Esophagus (tissue), 2 donors: ENCODE measurements at places on chromosomes 11 and 22. TPM values are rescaled to one million over a fixed set of nuclear protein-coding genes. Genes with fewer than 3 reads are reported as not detected.

Gene CCDC15
- 0.87 TPM for polyA plus RNA-seq

Gene MS4A3
- not detected for polyA plus RNA-seq

Gene MYOD1
- polyA plus RNA-seq, result not detected

Gene THAP7
- 21.0 TPM for polyA plus RNA-seq

Gene CHADL
- 5.9 TPM for polyA plus RNA-seq

Gene PARVA
- polyA plus RNA-seq, result 8.2 TPM

Gene OR52W1
- polyA plus RNA-seq, result not detected

Gene SNX32
- 0.47 TPM for polyA plus RNA-seq

Gene TMEM86A
- polyA plus RNA-seq, result 0.78 TPM

Gene OSBP2
- polyA plus RNA-seq, result 2.5 TPM

Gene OPCML
- 0.05 TPM for polyA plus RNA-seq

Gene OMP
- polyA plus RNA-seq, result 0.33 TPM

Gene OR4D6
- not detected for polyA plus RNA-seq

Gene PLAAT3
- 8.9 TPM for polyA plus RNA-seq

Gene OR52I2
- polyA plus RNA-seq, result not detected

Gene SPI1
- 6.8 TPM for polyA plus RNA-seq

Gene TRIM48
- not detected for polyA plus RNA-seq

Gene CRYBA4
- not detected for polyA plus RNA-seq

Gene KLHL35
- 0.39 TPM for polyA plus RNA-seq

Gene RAB39A
- polyA plus RNA-seq, result 0.04 TPM

Gene C11orf87
- not detected for polyA plus RNA-seq

Gene DBX1
- polyA plus RNA-seq, result not detected

Gene XNDC1N
- 1.9 TPM for polyA plus RNA-seq

Gene NLRP6
- 0.06 TPM for polyA plus RNA-seq

Gene MMP8
- polyA plus RNA-seq, result 0.01 TPM

Gene CSNK2A3
- polyA plus RNA-seq, result 0.54 TPM

Gene OR52A1
- polyA plus RNA-seq, result not detected

Gene APIP
- 12.5 TPM for polyA plus RNA-seq

Gene GPHA2
- polyA plus RNA-seq, result not detected

Gene PLEKHA7
- polyA plus RNA-seq, result 41.4 TPM

Gene TMEM258
- polyA plus RNA-seq, result 142 TPM

Gene ARAP1
- polyA plus RNA-seq, result 45.3 TPM

Gene SMIM38
- 0.11 TPM for polyA plus RNA-seq

Gene RGL4
- 0.40 TPM for polyA plus RNA-seq

Gene FAM111B
- 5.3 TPM for polyA plus RNA-seq

Gene HSPB2
- 1.8 TPM for polyA plus RNA-seq

Gene RFPL2
- polyA plus RNA-seq, result not detected

Gene DNAJB13
- polyA plus RNA-seq, result not detected

Gene MPEG1
- 0.61 TPM for polyA plus RNA-seq

Gene PRG3
- polyA plus RNA-seq, result not detected

Gene RHBDD3
- polyA plus RNA-seq, result 15.1 TPM

Gene CCDC81
- 0.31 TPM for polyA plus RNA-seq

Gene KRTAP5-1
- polyA plus RNA-seq, result not detected

Gene C11orf42
- not detected for polyA plus RNA-seq
